ENCODE measurements at places on chromosomes 6 and 20.

DNA sequence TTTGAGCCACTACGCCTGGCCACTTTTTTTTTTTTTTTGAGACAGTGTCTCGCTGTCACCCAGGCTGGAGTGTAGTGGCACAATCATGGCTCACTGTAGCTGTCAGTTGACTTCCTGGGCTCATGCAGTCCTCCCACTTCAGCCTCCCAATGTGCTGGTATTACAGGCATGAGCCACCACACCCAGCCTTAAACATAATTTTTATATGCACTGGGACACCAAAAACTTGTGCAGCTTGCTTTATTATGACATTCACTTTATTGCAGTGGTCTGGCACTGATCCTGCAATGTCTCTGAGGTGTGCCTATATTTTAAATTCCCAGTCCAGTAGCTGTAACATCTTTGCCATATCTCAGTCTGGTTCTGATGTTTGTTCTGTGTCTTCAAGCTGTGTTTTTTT is 34.7 kb downstream of the KAT14 start:
- no peak for DNase-seq

DNA sequence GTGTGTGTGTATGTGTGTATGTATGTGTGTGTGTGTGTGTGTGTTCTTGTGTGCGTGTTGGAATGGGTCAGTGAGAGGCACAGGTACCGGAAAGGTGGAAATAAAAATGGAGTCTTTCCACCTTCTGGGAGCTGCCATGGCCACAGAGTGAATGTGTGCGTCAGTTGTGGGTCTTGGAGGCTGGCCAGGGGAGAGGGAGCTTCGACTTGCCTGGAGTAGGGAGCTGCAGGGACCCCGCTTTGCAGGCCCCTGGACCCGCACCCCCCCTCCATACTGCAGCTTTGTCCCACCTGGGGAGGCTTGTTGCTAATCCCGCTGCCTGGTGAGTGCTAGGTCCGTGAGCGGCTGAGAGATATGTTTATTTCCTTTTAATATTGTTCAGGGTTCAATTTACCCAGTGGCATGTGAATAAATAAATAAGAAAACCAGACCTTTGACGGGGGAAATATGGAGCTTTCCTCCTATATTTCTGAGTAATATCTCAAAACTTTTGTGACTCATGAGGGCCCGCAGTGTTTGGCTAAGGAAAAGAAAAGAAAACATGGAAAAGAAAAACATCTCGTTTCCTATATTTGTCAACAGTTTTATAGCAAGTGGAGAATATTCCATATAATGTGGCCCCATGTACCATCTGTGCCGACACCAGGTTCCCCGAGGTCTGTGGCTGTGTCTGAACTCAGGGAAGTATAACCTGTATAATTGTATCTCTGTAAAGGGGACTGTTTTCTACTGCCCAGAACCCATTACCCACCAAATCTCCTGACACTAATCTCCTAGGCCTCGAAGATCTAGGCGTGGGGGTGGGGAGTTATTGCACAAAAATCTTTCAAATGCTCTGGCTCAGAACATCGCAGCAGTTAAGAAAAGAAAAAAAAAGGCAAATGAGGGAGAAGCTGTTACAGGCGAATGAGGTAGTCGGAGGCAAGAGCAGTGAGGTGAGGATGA is 24.6 kb upstream of the CCDC167 start:
- no peak for DNase-seq

DNA sequence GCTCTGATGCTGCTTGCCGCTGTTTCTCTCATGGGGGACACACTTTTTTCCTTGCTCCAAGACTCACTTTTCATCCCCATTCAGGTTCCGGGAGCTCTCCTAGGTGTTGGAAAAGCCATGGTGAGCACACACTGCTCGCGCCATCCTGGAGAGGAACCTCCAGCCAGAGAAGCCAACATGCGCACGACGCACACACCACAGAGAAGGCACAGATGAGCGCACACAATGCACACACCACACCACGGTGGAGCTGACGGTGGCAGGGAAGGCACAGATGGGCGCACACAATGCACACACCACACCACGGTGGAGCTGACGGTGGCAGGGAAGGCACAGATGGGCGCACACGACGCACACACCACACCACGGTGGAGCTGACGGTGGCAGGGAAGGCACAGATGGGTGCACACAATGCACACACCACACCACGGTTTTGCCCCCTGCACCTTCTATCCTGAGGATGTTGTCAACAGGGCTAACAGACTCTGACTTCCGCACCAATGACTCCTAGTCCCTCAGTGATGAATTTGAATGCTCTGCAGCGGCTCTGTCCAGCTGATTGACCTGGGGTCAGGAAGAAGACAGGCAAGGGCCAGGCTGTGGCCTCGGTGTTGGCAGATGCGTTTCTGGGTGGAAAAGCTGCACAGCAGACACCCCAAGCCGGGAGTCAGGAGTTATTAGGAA is 154.7 kb downstream of the ERMARD start:
- DNase-seq: no peak

- no peak for DNase-seq
Measured at GRCh38 chr20:11156922-11157321, 483.1 kb upstream of the JAG1 start.

DNA sequence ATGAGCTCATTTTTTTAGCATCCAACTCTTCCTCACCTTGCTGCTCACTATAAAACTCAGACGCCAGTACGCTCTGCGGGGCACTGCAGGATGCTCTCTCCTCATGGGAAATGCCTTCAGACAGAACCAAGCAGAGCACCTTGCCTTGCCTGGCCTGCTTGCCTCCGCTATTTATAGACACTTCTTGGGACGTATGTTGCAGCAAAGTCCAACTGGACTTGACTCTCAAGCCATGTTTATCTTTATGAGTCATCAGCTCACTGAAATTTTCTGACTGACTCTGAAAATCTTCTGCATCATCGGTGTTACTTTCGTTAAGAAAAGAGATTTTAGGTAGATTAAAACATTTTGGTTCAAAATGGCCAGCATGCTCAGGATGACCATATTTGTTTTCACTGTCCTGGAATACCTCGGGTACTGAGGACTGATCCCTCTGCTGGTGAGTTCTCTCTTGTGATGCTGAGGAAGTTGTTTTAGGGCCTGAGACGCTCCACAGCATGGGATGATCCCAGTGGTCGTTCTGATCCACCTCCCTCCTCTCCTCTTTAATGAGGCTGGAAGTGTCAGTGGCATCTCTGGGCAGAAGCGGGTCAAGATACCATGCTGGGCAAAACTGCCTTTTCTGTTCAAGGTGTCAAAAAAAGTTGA is 204.5 kb downstream of the KIF16B start:
- DNase-seq: no peak

GRCh38 chr20:6768228-6769140 is 998 bp downstream of the BMP2 start:
- no peak for DNase-seq

GRCh38 chr20:2342243-2342642 is 38.5 kb upstream of the TGM6 start:
- no peak for DNase-seq

- no peak for DNase-seq
Measured at GRCh38 chr6:145491126-145491525, 244.2 kb downstream of the EPM2A start.

All from pons (tissue), 1 donor.